ENCODE measurements at places on chromosomes 2 and 18.

DNA sequence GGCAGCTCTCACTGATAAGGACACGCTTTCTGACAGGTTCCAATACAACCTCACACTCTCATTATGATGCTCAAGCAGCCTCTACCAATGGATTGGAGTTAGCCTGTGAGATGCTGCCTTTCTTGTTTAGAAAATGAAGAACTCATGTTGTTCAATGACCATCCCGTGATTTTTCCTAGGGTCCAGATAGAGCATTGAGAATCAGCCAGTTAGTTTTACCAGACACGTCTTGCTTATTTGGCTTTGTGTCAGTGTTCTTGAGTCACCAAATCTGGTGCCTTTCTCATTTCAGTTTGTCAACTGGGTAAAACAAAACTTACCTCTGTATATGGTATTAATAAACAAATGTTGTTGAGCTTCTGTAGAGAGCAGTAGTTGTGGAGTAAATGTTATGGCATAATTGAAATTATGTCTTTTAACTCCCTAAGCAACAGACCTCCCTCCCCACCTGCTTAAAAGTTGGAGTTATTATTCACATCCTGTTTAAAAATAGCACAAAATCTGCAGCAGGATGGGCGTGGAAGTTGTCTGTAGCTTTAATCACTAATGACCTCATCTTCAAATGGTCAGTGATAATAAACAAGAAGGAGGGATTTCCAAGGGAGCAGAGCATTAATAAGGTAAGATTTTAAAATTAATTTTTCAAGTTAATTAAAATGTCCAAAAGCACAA, 167.3 kb downstream of the HRH4 start:
- no peak for DNase-seq

DNA sequence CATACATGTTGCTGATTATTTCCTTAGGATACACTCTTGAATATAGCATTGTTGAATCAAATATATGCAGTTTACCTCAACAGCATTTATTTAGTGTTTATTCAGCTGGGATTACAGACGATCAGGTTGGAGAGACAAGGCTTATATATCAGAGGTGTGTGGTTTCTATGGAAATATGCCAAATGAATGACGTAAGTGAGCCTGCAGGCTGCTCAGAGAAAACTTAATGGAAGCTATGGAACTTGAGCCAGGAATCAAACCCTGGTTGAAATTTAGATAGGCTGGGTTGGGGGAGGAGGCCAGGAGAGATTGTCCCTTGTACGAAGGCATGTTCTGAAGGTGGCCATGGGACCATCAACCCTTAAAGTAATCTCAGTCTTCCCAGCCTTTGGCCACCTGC, 79.5 kb downstream of the INPP4A start:
- DNase-seq, result peak; percentile 24

GRCh38 chr2:162704496-162704895, 134.1 kb downstream of the KCNH7 start:
- no peak for DNase-seq

DNA sequence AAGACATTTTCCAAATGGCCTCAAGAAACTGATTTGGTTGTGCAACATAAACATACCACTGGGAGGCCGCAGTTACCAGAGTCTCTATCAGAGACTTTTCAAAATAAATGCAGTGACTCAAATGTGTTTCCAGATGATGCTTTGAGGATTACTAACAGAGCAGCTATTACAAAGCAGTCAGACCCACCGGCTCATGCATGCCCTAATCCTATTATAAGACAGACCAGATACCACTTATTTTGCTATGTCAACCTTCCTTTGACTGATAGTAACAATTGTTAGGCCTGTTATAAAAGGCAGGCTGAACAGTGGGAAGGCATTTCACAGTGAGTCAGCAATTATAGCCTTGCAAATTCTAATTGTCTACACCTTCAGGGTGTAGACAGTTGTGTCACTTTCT, 217.7 kb downstream of the LRRTM1 start:
- DNase-seq, result peak; percentile 60

DNA sequence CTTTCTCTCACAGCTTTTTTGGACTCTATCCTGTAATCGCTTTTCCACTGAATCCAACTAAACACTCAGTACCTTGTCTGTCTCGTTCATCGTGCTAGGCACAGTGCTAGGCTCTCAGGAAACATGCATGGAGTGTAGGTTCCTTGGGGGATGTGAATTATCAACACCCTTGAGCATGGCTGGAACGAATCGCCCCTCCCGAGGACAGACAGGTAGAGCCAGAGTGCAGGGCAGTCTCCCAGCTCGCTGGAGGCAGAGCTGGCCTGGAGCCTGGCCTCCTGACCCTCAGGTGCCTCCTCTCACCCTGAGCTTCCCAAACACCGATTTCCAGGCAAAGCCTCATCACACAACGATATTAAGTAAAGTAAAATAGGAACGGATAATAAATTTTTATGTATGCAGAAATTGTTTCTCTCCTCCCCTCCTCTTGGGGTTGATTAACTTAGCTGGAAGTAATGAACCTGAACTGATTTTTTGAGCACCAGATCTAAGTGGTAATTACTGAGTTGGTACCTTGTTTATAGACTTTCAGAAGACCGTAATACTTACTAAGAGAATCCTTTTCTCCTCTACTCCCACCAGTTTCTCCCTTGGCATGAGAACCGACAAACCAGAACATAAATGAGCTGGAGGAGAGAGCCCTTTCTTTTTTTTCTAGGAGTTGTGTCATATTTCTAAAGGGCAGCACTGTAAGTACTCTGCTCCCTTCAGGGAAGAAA, 90.5 kb downstream of the MSH2 start:
- no peak for DNase-seq

DNA sequence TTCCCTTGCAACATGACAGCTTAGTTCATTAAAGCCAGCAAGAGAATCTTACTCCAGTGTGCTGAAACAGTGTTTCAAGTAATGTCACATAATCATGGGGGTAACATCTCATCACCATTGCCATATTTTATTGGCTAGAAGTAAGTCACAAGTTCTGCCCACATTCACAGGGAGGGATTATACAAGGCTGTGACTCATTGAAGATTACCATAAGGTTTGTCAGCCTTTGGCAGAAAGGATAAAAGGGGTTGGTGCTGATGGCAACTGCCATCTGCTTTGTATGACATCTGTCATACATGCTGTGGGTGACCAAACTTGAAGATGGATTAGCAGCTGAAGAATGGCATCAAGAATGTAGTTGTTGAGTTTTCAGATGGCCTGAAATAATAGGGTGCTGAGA, 61.2 kb downstream of the KCNE4 start:
- no peak for DNase-seq

Measured in BE2C (cell line).